Islet precursor cell (in vitro differentiated cells): ENCODE measurements at places on chromosomes 16 and 17.

- no peak for DNase-seq
Measured at GRCh38 chr17:52476638-52477313, 318.3 kb upstream of the CA10 start.

DNA sequence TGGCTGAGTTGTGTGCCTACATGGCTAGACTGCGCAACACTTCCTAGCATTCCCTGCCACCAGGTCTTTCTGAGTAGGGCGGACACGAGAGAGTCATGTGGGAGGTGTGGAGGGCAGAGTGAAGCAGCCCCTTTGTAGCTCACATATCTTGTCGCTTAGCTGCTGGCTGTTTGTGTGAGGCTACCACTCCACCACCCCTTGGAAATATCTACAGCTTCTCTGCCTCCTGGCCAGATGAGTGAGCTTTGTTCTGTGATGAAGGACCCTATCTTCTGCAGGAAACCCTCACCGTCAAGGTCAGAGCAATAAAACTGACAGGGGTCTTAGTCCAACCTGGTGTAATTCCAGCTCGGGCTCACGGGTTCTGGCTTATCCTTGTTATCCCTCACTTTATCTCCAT lies 232.1 kb upstream of the ASIC2 start:
- DNase-seq, result no peak

DNA sequence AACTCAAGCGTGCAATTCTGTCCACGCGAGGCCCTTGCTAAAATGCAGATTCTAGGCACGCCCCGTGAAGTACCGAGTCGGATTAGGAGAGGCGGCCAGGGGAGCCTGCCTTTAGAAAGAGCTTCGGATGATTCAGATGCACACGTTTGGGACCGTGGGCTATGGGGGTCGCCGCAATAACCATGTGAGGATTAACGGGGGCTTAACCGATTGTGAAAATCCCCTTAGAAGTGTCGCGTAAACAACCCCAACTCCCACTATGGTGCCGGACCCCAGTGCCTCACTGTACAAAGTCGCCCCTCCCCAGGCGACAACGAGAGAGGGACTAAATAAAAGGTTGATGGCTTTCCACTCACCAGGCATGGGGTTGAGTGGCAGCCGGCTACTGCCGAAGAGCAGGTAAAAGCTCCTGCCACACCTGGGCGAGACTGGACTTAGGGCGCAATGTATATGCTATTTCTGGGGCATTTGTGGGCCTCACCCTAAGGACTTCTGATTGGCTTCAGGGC lies 635 bp upstream of the SP2 start:
- DNase-seq, result peak; percentile 75

GRCh38 chr16:11152677-11153331 lies 103.2 kb downstream of the SOCS1 start:
- no peak for DNase-seq

GRCh38 chr16:47725188-47725695 lies 264.1 kb downstream of the PHKB start:
- no peak for DNase-seq

GRCh38 chr17:39606434-39607056 lies 1.2 kb downstream of the NEUROD2 start:
- no peak for DNase-seq

- no peak for DNase-seq
Measured at GRCh38 chr16:58843675-58844074, 109.6 kb upstream of the GOT2 start.

- no peak for DNase-seq
Measured at GRCh38 chr16:49150341-49150740, 131.3 kb downstream of the CBLN1 start.

DNA sequence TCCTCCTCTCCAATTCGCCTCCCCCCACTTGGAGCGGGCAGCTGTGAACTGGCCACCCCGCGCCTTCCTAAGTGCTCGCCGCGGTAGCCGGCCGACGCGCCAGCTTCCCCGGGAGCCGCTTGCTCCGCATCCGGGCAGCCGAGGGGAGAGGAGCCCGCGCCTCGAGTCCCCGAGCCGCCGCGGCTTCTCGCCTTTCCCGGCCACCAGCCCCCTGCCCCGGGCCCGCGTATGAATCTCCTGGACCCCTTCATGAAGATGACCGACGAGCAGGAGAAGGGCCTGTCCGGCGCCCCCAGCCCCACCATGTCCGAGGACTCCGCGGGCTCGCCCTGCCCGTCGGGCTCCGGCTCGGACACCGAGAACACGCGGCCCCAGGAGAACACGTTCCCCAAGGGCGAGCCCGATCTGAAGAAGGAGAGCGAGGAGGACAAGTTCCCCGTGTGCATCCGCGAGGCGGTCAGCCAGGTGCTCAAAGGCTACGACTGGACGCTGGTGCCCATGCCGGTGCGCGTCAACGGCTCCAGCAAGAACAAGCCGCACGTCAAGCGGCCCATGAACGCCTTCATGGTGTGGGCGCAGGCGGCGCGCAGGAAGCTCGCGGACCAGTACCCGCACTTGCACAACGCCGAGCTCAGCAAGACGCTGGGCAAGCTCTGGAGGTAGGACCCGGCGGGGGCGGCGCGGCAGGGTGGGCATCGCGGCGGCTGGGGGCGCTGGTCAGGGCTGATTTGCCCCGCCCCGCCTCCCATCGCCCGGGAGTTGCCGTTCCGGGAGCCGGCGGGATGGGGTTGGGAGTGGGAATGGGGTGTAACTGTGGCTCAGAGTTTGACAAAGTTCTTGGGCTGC lies 567 bp downstream of the SOX9 start:
- peak; percentile 84 for DNase-seq

DNA sequence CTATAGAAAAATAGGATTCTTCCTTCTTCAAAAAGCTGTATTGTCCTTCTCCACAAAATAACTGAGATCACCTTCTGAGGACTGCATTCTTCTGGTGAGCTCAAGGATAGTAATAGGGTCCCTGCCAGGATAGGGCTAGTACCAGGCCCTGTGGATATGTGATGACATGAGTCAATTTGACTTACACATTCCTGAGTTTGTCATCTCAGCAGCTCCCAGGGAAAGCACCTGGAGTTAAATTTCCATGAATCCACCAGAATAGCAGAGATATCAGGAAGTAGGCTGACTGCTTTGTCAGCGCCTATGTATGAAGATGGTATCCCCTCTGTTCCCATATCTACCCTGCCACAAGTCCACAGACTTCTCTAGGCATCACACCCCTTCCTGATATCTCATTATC lies 225.8 kb downstream of the PMP22 start:
- DNase-seq, result peak; percentile 71

- DNase-seq, result no peak
Measured at GRCh38 chr16:61900482-61900881, 135.8 kb downstream of the CDH8 start.

- no peak for DNase-seq
Measured at GRCh38 chr16:57470711-57471110, 8.2 kb downstream of the POLR2C start.

DNA sequence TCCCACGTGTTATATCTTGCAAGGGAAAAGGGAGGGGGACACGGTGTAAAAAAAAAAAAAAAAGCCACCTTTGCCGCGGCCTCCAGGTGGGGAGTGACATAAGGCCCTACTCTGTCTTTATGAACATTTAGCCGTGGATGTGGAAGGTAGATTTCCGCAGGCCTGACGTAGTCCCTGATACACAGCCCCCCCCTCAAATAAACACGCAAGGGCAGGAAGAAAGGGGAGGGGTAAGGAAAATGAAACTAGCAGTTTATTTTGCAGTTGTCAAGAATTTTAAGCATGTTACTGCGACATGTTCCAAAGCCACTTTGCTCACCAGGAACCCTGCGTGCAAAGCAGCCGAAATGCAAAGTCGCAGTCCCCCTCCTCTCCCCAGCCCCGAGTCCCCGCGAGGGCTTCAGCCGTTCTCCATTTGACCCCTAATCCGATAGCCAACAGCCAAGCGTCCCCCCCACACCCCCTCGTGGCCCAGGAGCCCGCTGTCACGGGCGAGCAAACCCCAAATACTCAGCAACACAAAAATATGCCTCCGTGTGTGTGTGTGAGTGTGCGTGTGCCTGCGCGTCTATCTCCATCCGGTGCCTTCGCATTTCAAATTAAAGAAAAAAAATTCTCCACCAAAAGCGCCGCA lies 1.2 kb downstream of the CBX4 start:
- DNase-seq, result no peak

GRCh38 chr17:17120701-17121100 lies 78.4 kb downstream of the MPRIP start:
- DNase-seq, result no peak

- no peak for DNase-seq
Measured at GRCh38 chr16:50548909-50549560, 839 bp downstream of the NKD1 start.

- DNase-seq, result no peak
Measured at GRCh38 chr17:82463925-82464566, 5.5 kb downstream of the NARF start.

GRCh38 chr17:36004594-36005108 lies 3.3 kb upstream of the CCL15 start:
- DNase-seq, result no peak

DNA sequence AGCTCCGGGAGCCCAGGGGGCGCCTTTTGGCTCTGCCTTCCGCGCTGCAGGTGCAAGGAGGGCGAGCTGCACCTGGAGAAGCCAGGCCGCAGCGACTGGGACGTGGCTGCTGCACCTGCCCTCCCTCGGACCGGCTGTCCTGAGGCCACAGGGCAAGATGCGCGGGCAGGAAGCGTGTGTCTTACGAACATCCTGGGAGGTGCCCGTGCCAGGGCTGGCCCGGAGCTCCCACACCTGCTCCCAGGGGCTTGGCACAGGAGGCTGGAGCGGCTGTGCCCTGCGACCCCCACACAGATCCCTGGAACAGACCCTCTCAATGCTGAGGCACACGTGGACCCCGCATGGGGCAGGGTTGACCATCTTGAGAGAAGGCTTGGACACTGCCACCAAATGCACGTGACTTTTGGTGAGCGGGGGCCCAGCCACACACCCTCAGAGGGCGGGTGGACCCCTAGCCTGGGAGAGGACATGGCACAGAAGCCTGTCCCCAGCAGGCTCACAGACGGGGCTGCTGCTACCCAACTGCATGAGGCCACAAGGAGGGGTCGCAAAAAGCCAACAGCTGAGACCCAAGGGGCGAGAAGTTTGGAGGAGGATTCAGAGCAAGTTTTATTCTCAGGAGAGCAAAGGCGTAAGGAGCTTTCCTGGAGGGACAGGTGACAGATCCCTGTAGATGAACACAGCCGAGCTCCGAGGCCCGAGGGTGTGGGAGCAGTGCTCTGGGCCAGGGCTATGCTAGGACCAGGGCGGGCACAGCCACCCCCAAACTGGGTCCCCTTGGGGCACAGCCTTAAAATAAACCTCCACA lies 11.4 kb downstream of the NDUFAF8 start:
- DNase-seq, result no peak

- DNase-seq, result peak; percentile 69
Measured at GRCh38 chr17:57940653-57941329, 14.4 kb downstream of the CUEDC1 start.

- DNase-seq, result no peak
Measured at GRCh38 chr16:88754109-88754911, 30.7 kb downstream of the PIEZO1 start.

- DNase-seq, result peak; percentile 47
Measured at GRCh38 chr16:84482001-84482891, 22.2 kb downstream of the MEAK7 start.

DNA sequence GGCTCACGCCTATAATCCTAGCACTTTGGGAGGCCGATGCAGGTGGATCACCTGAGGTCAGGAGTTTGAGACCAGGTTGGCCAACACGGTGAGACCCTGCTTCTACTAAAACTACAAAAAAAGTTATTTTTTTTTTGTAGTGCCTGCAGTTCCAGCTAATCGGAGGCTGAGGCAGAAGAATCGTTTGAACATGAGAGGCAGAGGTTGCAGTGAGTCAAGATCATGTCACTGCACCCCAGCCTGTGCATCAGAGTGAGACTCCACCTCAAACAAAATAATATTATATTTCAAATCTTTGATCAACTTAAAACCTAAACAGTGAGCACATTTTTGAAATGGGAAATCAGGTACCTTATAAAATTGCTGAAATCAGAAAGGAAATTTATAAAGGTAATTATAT lies 36.5 kb downstream of the NCOR1 start:
- DNase-seq, result no peak

GRCh38 chr16:49839017-49839825 lies 16.7 kb downstream of the ZNF423 start:
- peak; percentile 68 for DNase-seq

- DNase-seq, result no peak
Measured at GRCh38 chr16:29729116-29729521, 16.7 kb downstream of the C16orf54 start.

GRCh38 chr17:43998552-43998951 lies 5.9 kb upstream of the NAGS start:
- no peak for DNase-seq

- DNase-seq, result no peak
Measured at GRCh38 chr17:58265902-58266875, 14.5 kb downstream of the MPO start.

DNA sequence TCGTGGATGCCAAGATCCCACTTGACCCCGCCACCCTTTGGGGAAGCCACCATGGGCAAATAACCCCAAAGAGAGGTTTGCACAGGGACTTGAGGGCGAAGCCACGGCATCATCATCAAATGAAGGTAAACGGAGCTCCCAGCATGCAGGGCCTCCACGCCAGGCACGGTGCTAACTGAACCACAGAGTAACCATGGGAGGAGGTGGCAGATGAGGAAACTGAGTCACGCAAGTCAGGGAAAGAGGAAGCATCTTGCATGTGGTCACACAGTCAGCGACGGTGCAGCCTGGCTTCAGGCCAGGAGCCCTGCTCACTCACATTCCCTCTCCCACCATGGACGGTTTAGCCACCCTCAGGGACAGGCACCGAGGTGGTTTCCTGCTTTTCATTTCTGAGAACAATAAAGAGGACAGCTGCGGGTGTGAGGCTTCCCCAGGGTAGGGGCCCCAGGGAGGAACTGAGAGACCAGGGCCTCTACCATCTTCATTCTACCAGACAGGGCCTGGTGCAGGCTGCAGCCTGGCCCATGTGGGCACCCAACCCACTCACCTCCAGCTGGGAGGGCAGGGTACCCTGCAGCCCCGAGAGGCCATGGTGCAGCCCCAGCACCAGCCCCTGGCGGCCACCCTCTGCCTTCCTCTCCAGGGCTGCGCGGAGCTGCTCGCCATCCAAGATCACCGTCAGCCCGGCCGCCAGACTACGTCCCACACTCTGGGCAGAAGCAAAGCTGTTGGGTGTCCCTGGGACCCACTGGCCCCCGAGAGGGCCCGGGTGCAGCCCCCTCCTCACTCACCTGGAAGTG lies 78.3 kb downstream of the RMI2 start:
- DNase-seq, result no peak

DNA sequence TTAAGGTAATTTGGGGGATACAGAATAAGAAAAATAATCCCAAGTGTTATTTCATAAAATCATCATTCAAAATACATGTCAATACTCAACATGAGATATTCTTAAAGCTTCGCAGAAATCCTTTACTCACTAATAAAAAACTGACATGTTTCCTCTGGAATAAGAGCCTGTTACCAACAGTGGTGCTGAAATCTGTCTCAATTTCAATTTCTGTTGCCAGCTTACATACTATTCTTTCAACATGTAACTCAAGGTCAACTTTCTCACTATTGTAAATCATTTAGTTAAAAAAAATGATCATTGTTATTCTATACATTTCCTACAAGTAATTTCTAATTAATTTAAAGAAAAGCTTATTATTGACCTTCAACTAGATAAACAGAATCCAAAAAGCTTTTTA lies 67.9 kb downstream of the CEP95 start:
- DNase-seq, result no peak
